ENCODE measurements at places on chromosomes 7 and 10. TPM values are rescaled to one million over a fixed set of nuclear protein-coding genes. Genes with fewer than 3 reads are reported as not detected.

RAMP3 gene
- 25.9 TPM for total RNA-seq

APBB1IP gene
- total RNA-seq = 13.9 TPM

SPDYE9 gene
- not detected for total RNA-seq

DNA sequence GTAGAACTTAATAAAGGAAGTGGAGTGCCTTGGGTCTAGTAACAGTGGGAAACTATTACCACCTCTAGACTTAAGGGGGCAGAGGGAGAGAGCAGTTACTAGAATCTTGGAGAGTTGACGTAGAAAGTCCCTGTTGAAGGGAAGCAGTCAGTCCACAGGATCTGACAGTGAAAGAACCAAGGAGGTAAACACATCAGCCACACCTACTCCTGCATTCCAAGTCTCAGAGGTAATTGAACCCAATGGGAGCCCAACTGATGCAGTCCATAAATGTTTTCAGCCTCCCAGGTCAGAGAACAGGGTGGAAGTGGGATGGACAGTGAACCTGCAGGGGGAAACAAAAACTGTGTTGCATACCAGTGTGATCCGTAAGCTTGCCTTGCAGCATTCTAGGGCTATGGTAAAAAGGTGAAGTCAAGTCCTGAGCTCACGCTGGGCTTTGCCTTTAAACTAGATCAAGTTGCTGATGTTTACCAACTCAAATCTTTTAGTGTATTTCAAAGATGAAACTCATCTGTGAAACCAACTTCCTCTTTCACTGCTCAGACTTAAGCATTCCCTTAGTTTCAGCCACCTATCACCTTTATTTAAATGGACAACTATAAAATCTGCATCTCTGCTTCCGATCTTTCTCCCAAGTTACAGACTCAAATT is 57.2 kb downstream of the SLC16A12 start:
- no peak for DNase-seq

DNA sequence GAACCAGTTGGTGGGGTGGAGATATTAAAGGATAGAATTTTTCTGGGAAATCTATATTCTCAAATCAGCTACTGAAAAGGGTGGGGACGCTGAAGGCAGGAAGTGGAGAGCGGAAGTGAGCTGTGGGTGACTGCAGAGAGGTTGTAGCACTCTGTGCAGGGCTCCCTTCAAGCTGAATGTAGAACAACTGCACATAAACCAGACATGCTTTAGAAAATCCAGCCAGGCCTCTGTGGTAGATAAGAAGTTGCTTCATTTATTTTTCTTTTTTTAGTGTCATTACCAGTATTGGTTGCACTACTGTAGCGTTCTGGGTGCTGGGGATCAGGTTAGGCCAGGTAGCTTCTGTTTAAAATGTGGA is 127.8 kb downstream of the CELF2 start:
- no peak for DNase-seq

DNA sequence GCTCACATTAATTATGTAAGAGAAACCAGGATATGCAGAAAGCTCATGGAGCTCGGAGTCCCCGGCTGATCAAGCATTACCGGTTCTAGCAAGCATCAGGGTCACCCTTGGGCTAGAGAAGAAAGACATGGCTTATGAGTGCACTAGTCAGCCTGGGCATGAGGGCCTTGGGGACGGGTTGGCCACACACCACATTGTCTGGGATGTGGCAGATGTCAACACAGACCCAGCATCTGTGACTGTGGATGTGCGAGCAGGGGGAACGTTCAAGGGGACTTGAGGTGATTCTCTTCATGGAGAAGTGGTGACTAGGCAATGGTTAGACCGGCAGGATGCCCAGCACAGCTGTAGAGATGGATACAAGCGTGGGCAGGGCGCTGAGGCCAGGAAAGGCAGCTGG is 13.7 kb downstream of the ZMIZ2 start:
- DNase-seq = no peak

GRCh38 chr7:155278921-155279320 is 18.8 kb upstream of the INSIG1 start:
- DNase-seq = no peak

- no peak for DNase-seq
Measured at GRCh38 chr10:90859321-90859751, 1.5 kb upstream of the HTR7 start.
